Fibroblast of skin of left biceps (primary cell): ENCODE measurements at places on chromosomes 16 and 17.

DNA sequence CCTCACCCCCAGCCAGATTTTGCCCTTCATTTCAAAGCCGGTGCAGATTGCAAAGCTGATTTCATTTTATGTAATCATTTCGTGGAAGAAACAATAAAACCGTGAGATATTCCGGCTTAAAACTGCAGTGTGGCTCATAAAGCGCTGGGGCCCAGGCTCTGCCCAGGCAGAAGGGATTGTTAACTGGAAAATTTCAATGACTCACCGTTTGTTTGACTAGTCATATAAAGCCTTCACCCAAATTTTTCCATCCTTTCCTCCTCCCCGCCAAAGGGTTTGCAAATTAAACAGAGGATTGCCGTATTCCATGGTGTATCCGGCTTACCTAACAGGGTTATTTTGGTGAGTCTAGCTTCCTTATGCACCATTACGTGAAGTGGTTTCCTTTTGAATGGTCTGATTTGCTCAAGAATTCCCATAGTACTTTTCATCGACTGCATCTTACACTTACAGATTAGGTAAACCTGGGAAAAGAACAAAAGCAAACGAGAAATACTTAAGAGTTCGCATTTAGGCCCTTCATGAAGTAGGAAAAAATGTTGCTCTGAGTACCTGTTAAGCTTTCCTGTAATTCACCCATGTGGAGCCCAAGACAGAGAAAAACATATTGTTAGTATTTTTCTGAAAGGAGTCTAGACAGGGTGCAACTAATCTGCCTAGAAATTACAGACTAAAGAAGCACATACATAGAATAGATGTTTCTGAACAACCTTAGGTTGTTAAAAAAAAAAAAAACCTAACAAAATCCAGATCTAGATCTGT is 949 bp upstream of the GSPT1 start:
- no peak for DNase-seq

DNA sequence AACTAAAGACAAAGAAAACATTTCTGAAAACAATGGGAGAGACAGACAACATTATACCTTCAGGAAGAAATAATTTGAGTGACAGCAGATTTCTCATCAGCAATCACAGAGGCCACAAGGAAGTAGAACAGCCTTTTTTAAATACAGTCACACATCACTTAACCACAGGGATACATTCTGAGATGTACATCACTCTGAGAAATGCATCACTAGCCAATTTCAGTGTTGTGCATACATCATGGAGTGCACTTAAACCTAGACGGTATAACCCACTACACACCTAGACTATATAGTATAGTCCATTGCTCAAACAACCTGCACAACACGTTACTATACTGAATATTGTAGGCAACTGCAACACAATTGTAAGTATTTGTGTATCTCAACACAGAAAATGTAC is 24.9 kb upstream of the ALOX12 start:
- no peak for DNase-seq

DNA sequence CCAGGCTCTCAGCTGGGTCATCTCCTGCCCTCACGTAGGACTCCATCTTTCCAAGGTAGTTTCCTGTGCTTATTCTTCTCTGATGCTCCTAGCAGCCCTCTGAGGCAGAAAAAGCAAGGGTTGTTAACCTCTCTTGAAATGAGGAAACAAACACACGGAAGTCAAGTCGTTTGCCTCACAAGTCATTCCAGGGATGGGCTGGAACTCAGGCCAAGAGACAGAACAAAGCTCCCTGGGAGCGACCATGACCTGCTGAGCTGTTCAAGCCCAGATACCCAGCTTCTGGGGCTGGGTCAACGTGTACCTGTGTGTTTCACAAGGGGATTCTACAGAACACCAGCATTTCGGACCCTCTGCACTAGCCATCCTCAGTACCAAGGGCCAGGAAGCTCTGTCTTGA is 28.1 kb downstream of the SRL start:
- no peak for DNase-seq

GRCh38 chr17:82200743-82201497 is 11.7 kb downstream of the CCDC57 start:
- DNase-seq, result no peak

- DNase-seq, result no peak
These were observed 223.4 kb upstream of the TNRC6C start for GRCh38 chr17:77735081-77735565.
